ENCODE measurements at places on chromosomes 4 and X.

DNA sequence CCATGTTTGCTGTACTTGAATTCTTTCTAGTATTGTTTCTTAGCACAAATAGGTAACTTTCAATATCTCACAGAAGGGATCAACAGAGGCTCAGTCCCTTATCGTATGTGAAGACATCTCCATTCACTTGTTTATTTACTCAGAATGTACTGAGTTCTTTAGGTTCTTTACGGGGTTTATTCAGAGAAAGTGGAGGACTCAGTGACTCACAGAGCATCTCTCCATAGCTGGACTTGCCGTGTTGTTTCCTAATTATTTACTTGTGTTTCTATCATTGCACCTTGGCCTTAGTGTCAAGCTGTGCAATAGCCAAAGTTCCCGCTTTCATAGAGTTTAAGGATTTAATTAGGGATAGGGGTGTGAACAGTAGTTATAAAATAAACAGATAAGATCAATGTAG is 57.1 kb downstream of the RHOH start:
- no peak for DNase-seq

DNA sequence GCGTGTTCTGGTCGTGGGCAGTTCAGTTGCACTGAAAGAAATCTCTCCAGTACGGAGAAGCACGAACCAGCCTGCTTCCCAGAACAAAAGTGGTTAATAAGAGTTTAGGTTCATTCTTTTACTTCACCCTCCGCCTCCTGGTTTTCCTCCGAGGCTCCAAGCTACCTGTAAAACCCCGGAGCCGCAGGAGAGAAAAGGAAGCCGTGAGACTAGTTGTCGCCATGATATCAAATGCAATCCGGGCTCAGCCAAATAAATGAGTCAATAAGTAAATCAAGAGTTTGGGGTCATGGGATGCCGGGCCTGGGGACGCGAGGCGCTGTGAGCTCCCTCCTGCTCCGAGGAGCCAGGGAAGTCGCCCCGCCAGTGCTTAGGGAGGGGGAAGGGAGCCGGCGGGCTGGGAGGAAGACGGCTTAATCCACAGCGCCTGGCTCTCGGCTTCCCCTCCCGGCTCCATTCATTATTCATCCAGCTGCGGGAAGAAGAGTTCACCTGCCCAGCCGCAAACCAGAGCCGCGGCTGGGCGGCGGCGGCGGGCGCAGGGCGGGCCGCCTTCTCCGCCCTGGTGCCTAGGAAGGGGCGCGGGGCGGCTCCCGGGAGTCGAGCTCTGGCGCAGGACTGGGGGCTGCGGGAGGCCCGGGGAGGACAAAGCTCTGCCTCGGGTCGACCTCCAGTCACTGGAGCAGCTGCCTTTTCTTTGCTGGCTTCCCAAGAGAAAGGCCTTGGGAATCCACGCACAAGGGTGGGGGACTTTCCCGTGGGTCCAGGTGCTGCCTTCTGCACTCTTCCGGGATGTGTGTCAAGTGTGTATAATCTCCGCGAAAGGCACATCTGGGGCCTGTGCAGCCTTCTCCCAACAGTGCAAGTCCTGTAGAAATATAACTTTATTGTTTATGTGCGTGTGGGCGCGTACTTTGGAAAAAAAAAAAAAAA is 1.7 kb downstream of the FRAS1 start:
- no peak for DNase-seq

DNA sequence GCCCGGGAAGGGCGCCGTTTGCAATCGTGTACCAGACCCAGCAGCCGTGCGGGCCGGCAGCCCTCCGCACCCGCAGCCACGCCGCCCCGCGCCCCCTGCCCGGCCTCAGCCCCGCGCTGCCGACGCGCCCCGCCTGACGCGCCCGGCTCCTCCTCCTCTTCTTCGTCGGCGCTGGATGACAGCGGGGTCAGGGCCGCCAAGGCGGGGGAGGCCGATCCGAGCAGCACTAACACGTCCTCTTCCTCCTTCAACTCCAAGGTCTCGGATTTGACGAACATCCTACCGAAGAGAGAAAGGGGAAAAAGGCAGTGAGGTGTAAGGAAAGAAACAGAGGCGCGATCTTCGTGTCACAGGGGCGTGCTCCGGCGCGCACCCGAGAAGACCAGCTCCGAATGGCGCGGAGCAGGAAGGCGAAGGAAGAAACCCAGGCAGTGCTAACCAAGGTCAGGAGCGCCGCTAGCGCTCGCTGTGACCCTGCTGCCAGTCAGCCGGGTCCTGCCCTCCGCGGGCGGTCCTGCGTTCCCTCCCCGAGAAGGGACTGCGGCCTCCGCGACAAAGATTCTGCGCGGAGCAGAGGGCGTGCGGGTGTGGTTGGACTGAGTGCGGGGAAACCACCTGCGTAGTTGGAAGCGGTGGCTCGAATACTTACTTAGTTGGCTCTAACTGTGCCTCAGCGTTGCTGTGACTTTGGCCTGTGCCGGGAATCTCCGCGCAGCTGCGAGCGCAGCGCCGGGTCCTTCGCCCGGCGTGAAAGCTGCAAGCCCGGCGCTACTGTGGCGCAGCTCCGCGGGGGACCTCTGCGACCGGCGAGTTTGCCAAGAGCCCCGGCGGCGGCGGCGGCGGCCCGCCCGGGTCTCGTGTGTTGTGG is 548 bp downstream of the NEUROG2 start:
- DNase-seq: no peak

GRCh38 chr4:55399581-55399980 is 3.8 kb downstream of the TMEM165 start:
- no peak for DNase-seq

GRCh38 chr4:24798036-24798610 is 2.8 kb downstream of the SOD3 start:
- DNase-seq: no peak

- no peak for DNase-seq
Measured at GRCh38 chr4:10107111-10108091, 9.2 kb downstream of the WDR1 start.

DNA sequence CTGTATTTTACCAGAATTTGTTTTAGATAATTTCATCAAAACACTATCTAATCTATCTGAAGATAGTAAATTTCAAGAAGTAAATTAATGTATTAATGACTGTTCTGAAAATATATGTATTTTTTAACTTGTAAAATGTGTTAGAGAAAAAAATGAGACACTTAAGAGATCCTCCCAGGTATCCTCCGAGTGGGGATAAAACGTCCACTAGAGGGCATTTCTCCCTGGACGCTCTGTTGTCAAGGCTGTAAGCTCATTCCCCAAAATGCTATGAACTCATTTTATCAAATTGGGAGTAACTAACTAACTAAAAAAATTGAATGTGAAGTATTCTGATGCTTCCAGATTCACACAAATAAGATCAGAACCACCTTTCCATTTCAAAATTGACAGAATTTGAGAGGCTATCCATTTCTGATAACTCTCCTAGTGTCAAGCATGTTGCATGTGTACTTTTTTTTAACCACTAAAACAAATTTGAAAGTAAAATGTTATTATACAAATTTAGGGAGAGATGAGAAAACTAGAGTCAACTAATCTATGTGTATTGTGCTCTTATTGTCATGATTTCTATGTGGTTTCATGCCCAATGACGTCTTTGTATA is 337.3 kb upstream of the HS3ST1 start:
- no peak for DNase-seq

- DNase-seq: no peak
Measured at GRCh38 chrX:110743679-110744340, 51.8 kb downstream of the CHRDL1 start.

DNA sequence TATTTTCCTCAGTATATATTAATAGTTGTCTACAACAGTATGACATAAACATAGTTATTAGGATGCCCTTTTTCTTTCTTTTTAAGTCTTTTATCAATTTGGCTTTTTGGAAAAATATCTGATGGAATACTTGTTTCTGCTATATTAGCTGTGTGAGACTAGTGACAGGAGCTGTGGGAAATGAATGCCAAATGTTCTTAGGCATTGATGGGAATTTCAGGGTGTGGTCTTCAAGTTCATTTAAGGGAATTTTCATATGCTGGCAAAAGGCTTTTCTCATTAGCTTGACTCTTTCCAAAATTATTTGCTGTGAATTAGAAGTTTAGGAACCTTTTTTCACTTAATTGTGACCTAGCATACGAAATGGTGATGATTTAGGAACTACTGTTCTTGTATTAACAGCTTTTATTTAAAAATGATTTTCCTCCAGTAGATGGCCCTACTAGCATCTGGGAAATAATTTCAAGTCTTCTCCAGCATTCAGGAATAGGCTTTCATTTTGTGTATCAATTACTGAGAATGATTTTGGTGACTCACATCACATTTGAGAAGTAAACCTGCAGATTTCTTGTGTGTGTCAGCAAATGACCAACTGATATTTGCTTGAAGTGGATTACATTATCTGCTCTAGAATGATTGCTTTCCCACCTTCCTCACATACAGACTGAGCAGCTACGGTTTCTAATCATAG is 70.9 kb downstream of the HTT start:
- DNase-seq: no peak

- DNase-seq: no peak
Measured at GRCh38 chr4:95432466-95432865, 116.3 kb downstream of the UNC5C start.

GRCh38 chr4:118353534-118354030 is 779 bp upstream of the PRSS12 start:
- DNase-seq: no peak

DNA sequence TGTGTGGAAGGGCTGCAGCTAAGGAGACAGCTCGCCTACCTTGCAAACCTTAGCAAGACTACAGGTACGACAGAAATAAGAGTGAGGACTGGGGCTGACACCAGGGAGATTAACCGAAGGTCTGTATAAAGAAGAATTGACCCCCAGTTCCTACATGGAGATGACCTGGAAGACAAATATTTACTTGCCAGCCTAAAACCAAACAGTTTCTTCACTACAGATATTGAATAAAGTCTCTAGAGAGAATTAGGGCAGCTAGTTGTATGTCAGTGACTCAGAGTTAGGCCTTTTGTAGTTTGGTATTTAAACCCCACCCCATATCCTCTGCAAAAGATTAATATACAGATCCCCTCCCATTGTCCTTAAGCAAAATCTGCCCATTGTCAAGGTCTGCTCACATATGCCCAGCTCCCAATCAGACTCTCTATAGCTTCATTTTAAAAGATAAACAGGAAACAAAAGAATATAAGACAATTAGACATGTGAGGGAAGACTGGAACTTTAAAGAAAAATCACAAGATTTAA is 28.1 kb upstream of the FRMPD3 start:
- DNase-seq: no peak

DNA sequence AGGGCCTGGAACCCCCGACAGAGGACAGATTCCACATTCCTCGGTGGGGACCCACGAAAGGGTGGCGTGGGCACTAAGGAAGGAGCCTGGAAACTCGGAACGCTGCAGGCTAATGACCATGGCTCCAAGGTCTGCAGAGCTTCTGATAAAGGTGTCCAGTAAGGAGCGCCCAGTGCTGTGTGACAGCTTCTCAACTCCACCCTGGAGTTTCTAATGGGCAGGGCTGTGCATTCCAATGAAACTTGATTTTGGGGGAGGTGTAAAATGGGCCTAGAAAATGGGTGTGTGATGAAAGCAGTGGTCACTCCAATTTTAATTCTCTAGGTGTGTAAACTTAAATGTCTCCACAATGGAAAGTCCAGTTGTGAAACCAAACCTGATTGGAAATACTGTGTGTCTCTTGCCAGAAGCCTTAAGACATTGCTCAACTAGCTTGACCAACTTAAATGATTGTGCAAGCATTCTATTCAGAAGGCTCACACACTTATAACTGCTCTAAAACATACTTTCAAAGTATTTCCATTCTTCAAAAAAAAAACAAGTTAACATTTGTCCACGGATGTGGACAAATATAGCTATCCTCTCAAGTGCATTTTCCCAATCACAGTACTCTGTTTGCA is 52.1 kb downstream of the XAGE2 start:
- DNase-seq: no peak

GRCh38 chrX:108163333-108164082 is 71.9 kb downstream of the ATG4A start:
- DNase-seq: no peak

- DNase-seq: no peak
Measured at GRCh38 chr4:184424993-184425758, 49.2 kb downstream of the IRF2 start.

DNA sequence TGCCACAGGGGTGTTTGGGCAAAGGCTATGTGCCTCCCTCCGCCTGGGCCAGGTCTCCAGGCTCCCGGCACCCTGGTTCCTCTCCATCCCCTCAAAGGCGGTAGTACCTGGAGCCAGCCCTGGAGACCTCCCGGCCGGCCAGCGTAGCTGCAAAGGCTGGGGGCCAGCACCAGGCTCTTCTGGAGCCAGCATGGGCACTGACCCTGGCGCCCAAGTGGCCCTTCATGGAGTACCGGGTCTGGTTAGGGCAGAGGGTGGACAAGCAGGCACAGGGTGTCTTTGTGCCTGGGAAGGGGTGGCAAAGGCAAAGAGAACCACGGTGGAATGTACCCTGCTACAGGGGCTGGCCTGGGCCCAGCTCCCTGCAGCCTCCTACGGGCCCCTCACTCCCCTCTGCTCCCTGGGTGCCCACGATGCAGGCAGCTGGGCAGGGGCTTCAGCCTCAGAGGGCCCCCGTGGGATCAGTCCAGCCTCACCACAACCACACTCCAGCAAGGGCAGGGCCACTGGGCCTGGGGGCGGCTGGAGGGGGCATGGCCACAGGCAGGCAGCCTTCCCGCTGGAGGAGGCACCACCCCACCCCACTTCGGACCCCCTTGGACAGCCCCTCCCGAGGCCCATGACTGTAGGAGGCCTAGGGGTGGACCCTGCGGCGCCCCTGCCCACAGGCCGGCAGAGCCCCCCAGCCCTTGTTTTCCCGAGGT is 112.9 kb upstream of the NKX1-1 start:
- DNase-seq: no peak

GRCh38 chr4:22814906-22815305 is 122.2 kb downstream of the GBA3 start:
- no peak for DNase-seq

- DNase-seq: no peak
Measured at GRCh38 chr4:118225511-118225910, 127.3 kb downstream of the PRSS12 start.

GRCh38 chr4:2043396-2044118 is 15.6 kb upstream of the NAT8L start:
- no peak for DNase-seq

DNA sequence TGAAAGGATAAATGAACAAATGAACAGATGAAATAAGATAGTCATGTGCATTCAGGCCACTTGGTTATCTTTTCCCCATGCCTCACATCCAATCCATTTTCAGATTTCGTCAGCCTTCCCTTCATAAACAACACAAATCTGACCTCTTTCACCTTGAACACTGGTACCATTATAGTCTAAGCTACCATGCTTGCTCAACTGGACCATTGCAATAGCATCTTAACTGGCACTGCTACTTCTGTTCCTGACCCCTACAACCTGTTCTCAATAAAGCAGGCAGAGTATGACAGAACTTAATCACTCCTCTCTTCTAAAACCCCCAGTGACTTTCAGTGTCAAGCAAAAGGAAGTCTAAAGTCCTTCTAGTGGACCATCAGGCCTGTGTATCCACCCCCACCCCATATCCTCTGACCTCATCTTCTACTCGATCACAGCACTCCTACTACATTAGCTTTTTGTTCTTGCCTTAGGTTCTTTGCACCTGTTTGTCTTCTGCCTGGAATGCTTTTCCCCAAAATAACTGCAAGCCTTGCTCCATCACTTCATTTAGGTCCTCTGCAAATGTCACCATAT is 40.7 kb downstream of the LARP7 start:
- DNase-seq: no peak

Measured in stimulated activated CD8-positive, alpha-beta memory T cell treated with anti-CD3 and anti-CD28 coated beads, Interleukin-7, amount 100 ng/mL, for 24 hours (primary cell).